AG04449 (cell line): ENCODE measurements at places on chromosomes 7 and 10.

GRCh38 chr10:88754287-88754686 is 5.5 kb upstream of the LIPN start:
- DNase-seq = peak; percentile 16

DNA sequence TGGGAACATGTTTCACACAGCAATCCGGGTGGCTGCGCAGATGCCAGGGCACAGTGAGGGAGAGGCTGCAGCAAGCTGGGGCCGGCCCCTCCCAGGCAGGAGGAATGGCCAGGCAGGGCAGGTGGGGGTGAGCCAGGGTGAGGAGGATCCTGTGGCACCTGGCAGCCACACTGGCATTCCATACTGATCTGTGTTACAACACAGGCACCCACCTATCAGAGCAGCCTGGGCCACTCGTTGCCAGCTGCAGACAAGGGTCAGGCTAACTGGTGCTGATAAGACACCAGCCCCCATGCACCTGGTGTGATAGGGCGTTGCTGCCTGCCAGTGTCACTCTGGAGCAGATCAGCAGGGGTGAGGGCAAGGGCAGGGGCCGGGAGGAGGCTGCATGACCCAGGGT is 16.6 kb upstream of the RET start:
- no peak for DNase-seq

- DNase-seq = no peak
Observed at GRCh38 chr7:30976381-30976780, 12.6 kb downstream of the GHRHR start.

- DNase-seq = no peak
Observed at GRCh38 chr10:7090529-7090928, 320.3 kb downstream of the SFMBT2 start.

GRCh38 chr10:24866604-24867583 is 85.5 kb downstream of the PRTFDC1 start:
- no peak for DNase-seq

GRCh38 chr10:4663162-4663992 is 162.6 kb upstream of the AKR1E2 start:
- DNase-seq = peak; percentile 96

DNA sequence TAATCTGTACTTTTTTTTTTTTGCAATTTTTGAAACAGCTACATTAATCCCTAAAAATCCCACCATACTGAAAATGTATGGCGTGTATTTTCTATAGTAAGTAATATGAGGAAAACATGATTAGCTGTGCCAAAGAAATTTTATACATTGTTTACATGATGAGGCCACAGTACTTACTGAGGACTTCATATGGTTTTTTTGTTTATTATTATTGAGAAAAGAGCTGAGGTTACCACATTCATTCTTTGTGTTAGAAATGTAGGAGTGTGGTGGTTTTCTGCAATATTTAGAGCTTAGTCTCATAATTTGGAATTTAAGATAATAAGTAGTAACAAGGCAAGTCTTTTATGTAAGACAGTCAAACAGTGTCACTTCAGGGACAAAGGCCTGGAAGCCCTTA is 45.1 kb downstream of the SLC25A40 start:
- no peak for DNase-seq
